Liver (tissue), 10 donors: ENCODE measurements at places on chromosomes 12 and 14.

DNA sequence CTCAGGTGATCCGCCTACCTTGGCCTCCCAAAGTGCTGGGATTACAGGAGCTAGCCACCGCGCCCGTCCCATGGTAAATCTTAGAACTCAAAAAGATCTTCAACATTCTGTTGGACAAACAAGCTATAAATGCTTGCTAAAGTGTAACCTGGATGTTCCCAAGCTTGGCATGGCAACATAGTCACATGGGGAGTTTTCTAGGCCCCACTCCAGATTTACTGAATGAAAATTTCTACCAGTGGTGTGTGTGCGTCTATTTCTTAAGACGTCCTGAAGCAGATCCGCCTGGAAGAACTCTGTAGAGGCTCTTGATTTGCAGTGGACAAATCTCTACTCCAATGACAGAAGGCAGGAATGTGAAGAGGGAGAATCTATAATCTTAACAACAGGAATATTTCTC is 59.9 kb downstream of the ZFYVE21 start:
- DNase-seq: no peak

- DNase-seq: no peak
Observed at GRCh38 chr12:27861428-27862167, 81.6 kb upstream of the MANSC4 start.

- no peak for DNase-seq
Observed at GRCh38 chr12:94721173-94721572, 70.8 kb upstream of the TMCC3 start.

GRCh38 chr14:83913476-83913875 is 1616.5 kb upstream of the FLRT2 start:
- DNase-seq: no peak

GRCh38 chr14:96098309-96098998 is 59.3 kb downstream of the C14orf132 start:
- DNase-seq: no peak

GRCh38 chr12:59871779-59872178 is 275.9 kb downstream of the SLC16A7 start:
- DNase-seq: no peak

GRCh38 chr12:12582895-12583303 is 20.2 kb upstream of the DUSP16 start:
- no peak for DNase-seq

DNA sequence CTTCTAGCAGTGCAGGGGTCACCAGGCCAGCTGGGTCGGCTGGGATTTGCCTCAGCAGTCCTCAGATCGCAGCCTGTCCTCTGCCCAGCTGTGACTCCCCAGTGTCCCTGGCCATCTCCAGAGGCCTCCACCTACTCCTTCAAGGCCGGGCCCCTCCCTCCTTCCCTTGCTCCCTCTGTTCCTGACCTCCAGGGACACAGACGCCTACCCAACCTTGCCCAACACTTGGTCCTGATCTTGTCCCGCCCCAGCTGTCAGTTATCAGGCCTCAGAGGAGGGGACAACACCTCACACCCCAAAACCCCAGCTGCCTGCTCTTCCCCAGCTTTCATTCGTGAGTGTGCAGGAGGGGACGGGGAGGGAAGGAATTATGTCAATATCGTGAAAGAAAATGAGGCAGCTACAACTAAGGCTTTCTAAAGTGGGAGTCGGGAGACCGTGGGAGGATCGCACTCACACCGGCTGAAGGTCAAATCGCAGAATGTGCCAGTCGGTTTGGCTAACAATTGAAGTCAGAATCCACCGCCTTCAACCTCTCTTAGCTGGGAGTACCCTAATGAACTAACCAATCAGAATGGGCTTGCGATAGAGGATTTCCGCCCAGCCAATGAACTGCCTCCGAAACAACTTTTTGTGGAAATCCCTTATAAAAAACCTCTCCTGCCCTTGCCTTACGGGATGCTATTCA is 9.4 kb upstream of the PLBD2 start:
- DNase-seq: no peak

DNA sequence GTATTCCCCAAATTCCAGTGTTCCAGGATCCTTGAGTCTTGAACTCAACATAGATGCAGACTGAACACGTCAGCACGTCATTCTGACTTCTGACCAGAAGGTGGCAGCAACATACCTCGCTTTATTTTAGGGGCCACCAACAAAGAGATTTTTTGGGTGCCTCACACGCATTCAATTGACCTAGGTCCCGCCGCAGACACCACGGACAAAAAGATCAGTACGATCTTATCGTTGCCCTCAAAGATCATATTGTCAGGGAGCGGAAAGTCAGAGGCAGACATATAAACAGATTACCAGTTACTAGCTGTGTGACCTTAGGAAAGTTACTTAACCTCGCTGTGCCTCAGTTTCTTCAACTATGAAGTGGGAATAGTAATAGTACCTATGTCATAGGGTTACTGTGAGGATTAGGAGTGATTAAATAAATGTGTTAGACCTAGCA is 6.5 kb upstream of the PRPH start:
- peak; percentile 67 for DNase-seq

DNA sequence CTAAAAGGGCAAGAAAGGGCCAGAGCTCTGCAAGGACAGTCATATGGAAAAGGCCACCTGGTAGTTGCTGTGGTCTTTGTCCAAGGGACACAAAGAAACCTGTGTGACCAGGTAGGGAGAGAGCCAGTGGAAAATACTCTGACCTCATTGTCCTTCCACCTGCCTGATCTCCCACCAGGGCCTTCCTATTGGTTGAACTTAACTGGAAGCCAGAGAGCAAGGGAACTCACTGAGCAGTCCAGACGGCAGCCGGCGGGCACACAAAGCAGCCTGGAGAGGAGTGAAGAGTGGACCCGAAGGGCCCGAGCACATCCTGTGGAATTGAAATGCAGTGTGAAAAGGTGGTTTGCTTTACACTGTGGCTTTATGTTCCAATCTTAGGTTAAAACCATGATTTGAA is 120.7 kb downstream of the SLC25A21 start:
- no peak for DNase-seq

DNA sequence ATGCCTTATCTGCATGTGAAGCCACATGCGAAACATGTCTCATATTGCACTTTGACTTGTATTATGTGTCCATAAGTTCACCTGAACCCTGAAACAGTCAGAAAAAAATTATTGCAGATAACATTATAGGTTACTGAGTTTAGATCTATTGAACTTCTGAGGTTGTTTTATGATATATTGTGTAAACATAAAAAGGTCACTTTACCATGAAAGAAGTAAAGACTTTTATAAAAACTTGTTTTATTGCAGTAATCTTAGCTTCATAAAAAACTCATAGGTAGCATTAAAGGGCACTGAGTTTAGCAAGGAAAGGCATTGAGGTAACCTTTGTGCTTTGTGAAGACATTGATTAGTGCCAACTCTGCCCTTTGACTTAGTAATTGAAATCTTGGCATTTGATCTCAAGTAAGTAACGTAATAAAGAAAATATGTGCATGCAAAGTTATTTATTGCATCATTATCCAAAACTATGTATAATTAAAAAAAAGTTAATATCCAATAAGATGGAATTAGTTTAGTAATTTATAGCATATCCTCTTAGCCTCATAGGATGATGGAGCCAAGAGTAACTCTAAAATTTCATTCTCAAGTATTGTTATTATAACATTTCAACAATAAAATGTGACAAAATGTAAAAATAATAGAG is 313.3 kb upstream of the ATP2B1 start:
- DNase-seq: no peak

GRCh38 chr12:87756721-87757120 is 272.5 kb downstream of the C12orf50 start:
- DNase-seq: no peak

DNA sequence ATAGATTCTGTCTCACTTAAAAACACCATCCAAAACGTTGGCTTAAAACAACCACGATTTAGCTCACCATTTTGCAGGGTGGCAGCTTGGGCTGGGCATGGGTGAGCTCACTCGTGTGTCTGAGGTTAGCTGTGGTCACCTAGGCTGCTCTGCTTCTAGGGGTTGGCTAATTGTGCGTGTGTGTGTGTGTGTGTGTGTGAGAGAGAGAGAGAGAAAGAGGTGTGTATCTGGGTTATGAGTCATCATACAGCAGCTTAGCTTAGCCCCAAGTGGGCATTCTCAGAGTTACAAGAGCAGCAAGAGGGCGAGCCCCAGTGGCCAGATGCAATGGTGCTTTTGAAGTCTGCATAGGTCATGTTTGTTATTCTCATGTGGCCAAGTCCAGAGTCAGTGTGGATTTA is 6.0 kb downstream of the FBXW8 start:
- peak; percentile 35 for DNase-seq

DNA sequence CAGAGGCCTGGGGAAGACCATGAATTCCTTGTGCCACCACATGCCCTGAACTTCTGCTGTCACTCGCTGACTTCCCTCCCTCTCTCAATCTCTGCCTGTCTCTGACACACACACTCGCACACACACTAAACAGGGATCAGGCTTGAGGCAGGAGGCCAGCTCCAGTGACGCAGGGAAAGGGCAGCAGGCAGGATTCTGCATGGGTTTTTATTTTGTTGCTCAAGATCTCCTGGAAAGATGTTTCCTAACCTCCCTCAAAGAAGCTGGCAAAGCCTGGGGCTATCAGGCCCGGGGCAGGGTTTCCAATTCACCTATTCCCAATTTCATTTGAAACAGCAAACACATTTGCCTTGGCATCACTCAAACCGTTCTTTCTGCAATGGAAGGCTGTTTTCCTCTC is 27.7 kb upstream of the PEX5 start:
- DNase-seq: no peak

GRCh38 chr12:29147731-29148595 is 1.1 kb upstream of the FAR2 start:
- DNase-seq: no peak

DNA sequence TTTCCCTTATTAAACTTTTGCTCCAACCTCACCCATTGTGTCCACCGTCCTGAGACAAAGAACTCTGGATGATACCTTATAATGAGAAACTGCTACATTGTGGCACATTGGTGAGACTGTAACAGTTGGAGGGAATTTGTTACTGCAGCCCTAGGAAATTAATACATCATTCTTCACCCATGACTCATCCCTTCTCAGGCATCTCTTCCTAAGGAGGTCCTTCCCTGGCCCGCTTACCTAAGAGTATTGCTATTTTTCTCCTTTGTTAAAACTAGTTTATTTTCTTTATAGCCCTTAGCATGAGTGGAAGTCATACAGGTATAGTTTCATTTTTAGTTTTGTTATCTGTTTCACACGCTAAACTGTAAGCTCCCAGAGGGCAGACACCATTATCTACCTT is 87.1 kb downstream of the TMEM260 start:
- DNase-seq: no peak

GRCh38 chr14:73255693-73256225 is 18.5 kb downstream of the PAPLN start:
- DNase-seq: no peak

DNA sequence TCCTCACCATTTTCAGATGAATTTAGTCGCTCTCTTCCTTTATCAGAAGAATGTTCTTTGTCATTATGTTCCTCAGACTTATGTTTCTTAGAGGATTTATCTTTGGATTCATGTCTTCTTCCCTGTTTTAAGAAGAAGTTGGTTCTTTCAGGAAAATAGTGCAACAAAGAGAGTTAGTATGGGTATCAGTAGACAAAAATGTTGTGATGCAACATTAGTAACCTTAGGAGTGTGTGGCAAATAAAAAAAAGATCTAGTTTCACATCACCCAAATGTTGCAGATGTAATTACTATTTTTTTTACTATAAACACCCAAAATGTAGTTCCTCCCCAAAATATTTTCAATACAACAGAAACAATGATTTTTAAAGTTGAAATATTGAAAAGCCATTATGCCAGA is 7.8 kb downstream of the RSRC2 start:
- DNase-seq: no peak

GRCh38 chr12:121444842-121445202 is 44.9 kb downstream of the RNF34 start:
- no peak for DNase-seq

GRCh38 chr14:95664546-95664945 is 21.7 kb upstream of the TCL1B start:
- no peak for DNase-seq

GRCh38 chr12:67414011-67414715 is 145.0 kb downstream of the CAND1 start:
- no peak for DNase-seq

DNA sequence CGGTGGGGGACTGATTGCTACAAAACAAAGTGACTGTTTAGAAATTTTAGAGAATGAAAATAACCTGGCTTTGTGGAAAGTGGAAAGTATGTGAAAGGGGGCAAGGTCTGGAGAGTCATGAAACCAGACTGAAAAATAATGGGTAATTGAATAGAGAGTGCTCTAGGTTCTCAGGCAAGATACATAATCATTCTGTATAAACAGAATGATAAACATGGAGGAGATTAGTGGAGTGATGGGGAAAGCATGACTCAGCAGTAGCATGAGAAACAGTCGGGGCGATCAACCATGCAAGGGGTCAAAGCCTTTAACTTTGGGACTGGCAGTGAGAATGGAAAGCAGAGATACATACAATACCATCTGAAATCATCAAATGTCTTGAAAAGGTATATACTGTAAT is 332.5 kb downstream of the CCER1 start:
- no peak for DNase-seq

DNA sequence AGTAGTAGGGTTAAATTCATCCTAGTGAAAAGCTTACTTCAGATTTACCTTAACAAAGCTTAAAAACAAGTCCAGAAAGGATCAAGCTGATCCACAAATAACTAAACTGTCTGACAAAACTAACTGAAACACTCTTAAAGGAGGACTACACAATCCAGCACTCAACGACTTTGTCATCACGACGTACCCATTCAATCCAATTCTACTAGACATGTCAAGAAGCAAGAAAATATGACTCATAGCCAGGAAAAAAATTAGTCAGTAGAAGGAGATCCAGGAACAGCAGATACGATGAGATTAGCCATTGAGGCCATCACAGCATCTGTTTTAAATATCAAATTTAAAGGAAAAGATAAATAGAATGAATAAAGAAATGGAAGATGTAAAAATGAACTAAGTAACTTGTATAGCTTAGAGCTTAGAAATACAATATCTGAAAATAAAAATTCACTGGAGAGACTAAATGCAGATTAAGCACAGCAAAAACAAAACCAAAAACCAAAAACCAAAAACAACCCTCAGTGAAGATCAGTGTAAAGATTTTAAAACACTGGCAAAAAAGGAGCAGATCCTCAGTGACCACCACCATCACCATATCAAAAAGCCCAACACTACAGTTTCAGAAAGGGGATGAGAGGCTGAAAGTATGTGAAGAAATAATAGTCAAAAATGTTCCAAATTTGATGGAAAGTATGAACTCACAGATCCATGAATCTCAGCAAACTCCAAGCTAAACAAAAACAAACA is 95.0 kb upstream of the CCND2 start:
- no peak for DNase-seq

DNA sequence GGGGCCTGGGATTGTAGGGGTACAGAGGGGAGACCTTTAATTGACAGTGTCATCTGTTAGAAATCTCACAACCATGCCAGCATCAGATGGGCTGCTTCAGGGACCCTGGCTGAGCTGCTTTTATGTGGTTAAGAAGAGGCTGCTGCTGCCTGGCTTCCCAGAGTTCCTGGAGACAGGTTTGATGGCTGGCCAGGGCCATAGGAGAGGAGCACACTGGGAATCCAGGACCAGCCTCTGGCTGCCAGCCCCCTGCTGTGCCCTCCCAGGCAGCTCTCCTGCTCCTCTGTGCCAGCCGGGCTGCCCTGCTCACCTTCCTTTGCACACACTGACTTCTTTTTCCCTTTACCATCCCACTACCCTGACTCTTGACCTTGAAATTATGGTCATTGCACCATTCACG is 507 bp upstream of the KRT73 start:
- no peak for DNase-seq

- DNase-seq: no peak
Observed at GRCh38 chr14:74934476-74935359, 11.7 kb upstream of the RPS6KL1 start.

- DNase-seq: no peak
Observed at GRCh38 chr12:132247718-132248452, 81.5 kb downstream of the GALNT9 start.
